Effector CD8-positive, alpha-beta T cell (primary cell): ENCODE measurements at places on chromosomes 1 and 21.

DNA sequence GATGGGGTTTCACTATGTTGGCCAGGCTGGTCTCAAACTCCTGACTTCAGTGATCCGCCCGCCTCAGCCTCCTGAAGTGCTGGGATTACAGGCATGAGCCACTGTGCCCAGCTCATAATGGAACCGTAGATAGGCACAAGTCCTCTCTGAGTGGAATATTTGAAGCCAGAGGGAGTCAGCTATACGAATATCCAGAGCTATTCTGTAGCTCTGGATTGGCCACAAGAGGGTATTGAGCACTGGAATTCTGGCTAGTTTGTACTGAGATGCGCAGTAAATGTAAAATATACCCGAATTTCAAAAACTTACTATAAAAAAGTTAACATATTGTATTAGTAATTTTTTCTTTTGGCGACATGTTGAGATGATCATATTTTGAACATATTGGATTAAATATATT is 851 bp upstream of the VPS13D start:
- DNase-seq: no peak

GRCh38 chr1:228020686-228021354 is 14.0 kb downstream of the WNT3A start:
- DNase-seq: no peak

DNA sequence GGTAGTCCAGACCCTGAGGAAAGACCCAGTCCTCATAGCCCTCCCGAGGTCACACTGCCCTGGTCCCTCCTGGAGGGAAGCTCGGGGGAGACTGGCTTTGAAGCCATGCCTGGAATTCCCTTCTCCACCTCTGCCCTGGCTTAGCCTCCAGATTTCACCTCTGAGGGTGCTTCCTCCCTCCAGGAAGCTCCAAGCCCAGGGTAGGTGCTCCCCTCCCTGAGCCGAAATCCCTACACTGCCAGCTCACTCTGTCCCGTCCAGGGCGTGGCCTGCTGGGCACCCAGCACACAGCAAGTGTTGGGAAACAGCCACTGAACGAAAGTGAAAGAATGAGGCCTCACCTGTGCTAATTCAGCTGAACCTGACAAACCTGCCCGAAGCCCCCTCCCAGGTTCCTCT is 6.0 kb upstream of the TNFRSF25 start:
- DNase-seq: no peak

- DNase-seq: no peak
Observed at GRCh38 chr1:58035523-58035922, 511.0 kb downstream of the OMA1 start.

DNA sequence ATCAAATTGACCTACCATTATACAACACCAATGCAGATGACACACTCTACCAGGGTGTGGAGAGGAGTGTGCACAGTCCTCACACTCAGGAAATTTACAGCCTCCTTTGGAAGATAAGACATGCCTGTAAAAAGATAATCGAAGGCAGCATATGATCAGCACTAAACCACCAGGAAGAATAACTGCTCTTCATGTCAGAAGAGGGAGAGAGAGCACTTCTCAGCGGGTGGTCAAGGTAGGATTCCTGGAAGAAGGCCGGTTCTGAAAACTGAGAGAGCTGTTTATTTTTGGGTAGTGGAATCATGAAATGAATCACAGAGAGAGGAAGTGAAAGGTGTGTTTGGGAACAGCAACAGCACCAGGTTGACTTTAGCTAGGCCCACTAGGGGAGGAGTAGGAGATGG is 14.0 kb upstream of the ZNF697 start:
- DNase-seq: no peak

DNA sequence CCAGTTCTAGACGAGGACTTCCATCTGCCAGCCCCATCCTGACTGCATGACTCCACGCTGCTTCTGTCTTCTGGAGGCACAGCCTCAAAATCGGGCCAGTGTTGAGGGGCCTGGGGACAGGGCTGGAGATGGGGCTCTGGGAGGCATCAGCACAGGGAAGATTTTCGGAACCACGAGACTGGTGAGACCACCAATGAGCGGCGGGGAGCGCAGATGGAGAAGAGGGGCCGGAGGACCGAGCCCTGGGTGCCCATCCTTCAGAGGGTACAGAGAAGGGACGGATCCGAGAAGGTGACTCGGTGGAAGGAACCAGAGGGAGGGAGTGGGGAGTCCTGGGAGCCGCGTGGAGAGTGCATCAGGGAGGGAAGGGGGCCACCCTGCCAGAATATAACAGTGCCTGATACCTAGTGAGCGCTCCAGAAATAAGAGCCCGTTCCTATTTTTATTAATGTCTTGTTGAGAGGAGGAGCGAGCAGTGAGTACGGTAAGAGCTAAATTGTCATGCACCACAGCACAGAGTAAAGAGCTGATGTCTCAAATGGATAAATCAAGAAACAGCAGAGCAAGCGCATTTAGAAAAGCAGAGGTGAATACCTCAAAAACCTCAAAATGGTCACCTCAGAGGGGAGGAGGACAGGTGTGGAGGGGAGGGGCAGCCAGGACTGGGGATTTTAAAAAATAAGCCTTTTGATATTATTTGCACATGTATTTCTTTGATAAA is 26.2 kb upstream of the KIF26B start:
- no peak for DNase-seq

GRCh38 chr1:103416681-103417286 is 108.7 kb upstream of the RNPC3 start:
- DNase-seq: no peak

- DNase-seq: no peak
Observed at GRCh38 chr1:61362351-61362750, 280.0 kb downstream of the NFIA start.

DNA sequence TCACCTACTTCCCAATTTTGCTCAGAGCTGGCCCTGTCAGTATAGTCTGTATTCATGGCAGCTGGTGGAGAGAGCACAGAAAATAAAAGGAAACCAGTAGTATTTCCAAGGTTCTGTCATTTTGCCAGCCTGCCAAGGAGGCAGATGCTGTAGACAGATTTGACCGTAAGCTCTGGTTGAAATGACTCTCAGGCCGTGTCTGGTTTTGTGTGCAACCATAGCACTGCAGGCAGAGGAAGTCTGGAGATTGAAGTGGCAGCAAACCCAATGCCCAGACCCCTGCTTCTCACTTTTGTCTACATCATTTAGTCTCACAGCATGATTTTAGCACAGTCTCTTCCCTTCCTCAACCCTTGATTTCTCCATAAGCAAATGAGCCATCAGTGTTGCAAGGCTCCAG is 291.7 kb downstream of the PAPPA2 start:
- no peak for DNase-seq

- no peak for DNase-seq
Observed at GRCh38 chr1:167202049-167202448, 18.6 kb upstream of the POU2F1 start.

DNA sequence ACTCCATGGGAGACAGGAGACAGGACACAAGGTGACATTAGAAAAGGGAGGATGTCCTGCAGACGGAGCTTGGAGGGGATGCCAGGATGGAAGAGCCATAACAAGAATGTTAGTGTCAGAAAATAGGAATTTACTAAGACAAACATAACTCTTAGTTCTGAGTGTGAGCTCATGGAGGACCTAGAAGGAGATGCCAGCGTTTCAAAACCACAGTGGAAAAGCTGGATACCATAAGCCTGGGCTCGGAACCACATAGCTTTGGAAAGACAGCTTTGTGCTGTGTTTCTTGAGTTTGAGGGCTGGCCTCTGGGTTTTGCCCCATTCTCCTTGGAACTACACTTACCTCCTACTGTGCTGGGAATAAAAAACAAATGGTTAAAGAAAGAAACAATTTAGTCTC is 128.4 kb downstream of the S1PR1 start:
- no peak for DNase-seq

- DNase-seq: no peak
Observed at GRCh38 chr1:65949230-65949626, 156.5 kb downstream of the PDE4B start.

DNA sequence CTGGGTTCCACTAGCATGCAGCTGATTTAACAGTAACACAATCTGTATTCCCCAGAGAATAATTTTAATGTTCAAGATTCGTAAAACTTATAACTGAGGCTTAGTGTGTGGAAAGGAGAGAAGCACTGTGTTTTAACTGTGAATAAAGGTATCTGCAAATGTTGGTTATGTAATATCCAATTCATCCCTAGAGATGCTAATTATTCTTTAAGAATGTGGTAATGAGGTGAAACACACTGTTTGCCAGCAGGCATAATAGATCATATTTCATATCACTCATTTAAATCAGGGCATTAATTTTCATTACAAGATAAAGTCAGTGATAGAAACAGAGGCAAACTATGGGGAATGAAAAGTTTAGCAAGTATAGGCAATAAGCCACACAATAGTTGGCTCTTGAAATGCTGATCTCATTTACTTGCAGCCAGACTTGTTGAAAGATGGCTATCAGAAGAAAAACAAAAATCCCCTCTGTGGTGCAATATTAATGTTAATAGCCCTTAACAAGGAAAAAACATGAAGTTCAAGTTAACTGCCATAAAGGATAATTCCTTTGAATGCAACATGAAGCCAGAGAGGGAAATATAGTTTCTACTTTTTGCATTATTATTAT is 33.4 kb downstream of the HMCN1 start:
- DNase-seq: no peak

DNA sequence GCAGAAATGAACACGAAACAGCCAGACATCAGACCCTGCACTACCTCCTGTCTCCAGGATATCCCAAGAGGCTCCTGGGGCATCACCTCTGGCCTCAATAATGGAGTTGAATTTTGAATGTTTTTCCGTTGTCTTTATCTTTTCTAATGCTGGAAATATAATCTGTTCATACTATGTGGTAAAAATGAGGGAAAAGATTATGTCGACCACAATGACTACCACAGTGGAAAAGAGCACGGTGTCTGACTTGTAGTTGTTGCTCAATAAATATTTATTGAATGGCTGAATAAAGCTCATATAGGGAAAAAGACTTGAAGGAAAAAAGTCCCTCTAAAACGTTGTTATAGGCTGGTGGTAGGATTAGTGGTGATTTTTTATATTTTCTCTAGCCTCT is 44.6 kb upstream of the ROR1 start:
- DNase-seq: no peak

GRCh38 chr21:33058527-33058926 is 11.4 kb upstream of the OLIG1 start:
- DNase-seq: no peak

DNA sequence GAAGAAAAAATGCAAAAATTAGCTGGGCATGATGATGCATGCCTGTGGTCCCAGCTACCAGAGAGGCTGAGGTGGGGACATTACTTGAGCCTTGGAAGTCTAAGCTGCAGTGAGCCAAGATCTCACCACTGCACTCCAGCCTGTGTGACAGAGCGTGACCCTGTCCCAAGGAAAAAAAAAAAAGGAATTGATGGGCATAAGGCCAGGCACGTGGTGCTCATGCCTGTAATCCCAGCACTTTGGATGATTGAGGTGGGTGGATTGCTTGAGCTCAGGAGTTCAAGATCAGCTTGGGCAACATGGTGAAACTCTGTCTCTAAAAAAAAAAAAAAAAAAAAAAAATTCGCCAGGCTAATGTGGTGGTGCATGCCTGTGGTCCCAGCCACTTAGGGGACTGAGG is 55.8 kb upstream of the ATP2B4 start:
- DNase-seq: no peak

GRCh38 chr1:174135211-174135610 is 24.1 kb upstream of the RABGAP1L start:
- no peak for DNase-seq

DNA sequence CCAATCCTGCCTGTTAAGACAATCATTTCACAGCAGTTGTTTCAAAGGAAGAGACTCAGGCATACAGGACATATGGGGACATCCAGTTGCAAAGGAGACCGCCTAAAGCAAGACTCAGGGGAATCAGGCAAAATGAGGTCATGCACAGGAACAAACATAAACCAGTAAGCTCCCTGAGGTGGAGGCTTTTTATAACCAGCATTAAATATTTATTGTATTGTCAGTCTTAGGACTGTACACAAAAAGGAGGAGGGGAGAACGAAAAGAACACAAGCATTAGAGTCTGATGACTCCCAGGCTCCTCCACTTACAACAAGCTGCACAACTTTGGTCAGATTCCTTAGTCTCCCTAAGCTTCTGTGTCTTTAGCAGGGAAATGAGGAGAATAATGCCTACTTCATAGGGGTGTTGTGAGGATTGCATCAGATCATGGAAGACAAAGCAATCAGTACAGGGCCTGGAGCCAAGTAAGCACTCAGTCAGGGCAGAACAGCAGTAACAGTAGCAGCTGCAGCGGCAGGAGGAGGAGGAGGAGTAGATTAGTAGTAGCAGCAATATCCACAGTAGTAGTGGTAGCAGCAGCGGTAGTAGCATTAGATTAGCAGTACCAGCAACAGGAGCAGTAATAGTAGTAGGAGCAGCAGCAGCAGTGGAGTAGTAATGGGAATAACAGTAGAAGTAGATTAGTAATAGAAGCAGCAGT is 54.2 kb upstream of the SPATA6 start:
- DNase-seq: no peak

GRCh38 chr1:19894218-19894617 is 12.0 kb downstream of the OTUD3 start:
- no peak for DNase-seq

GRCh38 chr1:2471587-2472001 is 4.5 kb upstream of the PLCH2 start:
- DNase-seq: no peak

GRCh38 chr1:3501856-3502640 is 47.6 kb downstream of the ARHGEF16 start:
- peak; percentile 23 for DNase-seq

DNA sequence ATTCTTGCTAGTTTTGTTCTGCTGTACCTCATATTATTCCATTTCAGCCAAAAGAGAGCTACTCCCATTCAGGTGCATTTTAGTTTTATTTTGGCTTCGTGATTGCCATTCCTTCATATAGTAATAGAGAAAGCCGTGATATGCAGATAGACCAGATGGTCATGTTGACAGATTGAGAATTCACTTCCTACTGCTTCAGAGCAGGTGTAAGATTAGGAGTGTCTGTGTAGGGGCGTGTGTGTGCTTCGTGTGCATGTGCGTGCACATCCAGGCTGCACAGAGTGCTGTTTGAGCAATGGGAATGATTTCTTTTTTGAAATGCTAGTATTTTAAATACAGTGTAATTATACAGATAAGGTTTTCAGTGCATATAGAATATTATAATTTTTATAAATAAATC is 10.3 kb downstream of the NFIA start:
- no peak for DNase-seq
